ENCODE measurements at places on chromosomes 11 and 22. TPM values are rescaled to one million over a fixed set of nuclear protein-coding genes. Genes with fewer than 3 reads are reported as not detected.

Gene SLC7A4
- total RNA-seq: 0.21 TPM

Gene MUC2
- total RNA-seq: not detected

DNA sequence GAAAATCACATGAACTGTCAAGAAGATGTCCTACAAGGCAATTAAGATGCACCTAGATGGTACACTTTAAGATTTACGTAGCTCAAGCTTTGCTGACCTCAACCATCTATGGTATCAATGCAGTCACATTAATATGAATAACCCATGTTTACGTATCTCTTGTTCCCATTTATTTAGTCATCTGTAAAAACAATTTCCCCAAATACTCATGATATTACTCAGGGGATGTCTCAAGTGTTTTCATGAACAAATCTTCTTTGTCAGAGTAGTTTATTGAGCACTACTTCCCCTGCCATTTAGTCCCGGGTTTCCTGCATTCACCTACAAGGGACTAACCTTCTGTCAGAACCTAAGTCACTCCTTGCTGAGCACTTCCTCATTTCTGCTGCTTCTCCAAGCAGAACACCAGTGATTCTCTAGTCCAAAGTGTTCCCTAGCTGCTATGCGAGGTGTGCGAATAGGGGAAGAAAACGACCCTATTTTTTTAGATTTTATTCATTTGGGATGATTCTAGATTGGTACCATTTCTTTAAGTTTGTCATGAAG is 554.3 kb upstream of the LRRC4C start:
- no peaks in the 10 kb centered on the region for H3K4me1 ChIP-seq
- no peak for DNase-seq
- no peak overlapping the region for H3K4me3 ChIP-seq
- no peaks in the 10 kb centered on the region for H3K36me3 ChIP-seq
- no peaks in the 10 kb centered on the region for H3K27me3 ChIP-seq

- no peaks in the 10 kb centered on the region for H3K4me1 ChIP-seq
- no peaks in the 10 kb centered on the region for H3K36me3 ChIP-seq
- H3K27me3 ChIP-seq: peaks cover 10% of the 10 kb centered on the region
- H3K27ac ChIP-seq: no peak overlapping the region
- no peak overlapping the region for H3K4me3 ChIP-seq
Measured at GRCh38 chr11:111324277-111324720, 26.0 kb downstream of the POU2AF3 start.

All from activated CD8-positive, alpha-beta T cell treated with anti-CD3 and anti-CD28 coated beads, Interleukin-2, amount 10 ng/mL, durations not matched to agents 7 days and 5 days (primary cell).